MCF 10A (cell line): ENCODE measurements at places on chromosomes 13 and 19. TPM values are rescaled to one million over a fixed set of nuclear protein-coding genes. Genes with fewer than 3 reads are reported as not detected.

DNA sequence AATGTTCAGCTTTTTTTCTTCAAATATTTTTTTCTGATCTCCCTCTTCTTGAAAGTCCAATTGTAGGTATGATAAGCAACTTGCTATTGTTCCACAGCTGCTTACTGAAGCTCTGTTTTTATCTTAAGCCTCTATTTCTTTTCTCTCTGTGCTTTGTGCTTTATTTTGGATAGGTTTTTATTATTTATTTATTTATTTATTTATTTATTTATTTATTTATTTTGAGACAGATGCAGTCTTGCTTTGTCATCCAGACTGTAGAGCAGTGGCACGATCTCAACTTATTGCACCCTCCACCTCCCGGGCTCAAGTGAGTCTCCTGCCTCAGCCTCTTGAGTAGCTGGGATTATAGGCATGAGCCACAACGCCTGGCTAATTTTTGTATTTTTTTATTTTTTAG, 199.4 kb downstream of the KLF12 start:
- no peak for DNase-seq

DNA sequence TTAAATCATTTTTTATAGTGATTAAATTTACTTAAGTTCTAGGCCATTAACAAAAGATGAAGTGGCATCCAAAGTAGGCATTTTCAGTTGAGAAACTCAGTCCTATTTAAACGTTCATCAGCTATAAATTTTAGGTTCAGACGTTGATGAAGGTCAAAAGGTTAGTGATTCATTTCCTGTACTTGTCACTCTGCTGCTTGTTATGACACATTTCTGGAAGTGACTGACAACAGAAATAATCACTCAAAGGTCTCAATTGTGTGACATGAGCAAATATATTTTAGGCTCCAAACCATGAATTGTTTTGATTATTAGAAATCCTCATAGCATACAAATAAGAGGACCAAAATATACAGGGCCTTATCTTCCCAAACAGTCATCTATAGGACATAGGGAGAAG, 10.3 kb upstream of the EDNRB start:
- peak; percentile 42 for DNase-seq

DNA sequence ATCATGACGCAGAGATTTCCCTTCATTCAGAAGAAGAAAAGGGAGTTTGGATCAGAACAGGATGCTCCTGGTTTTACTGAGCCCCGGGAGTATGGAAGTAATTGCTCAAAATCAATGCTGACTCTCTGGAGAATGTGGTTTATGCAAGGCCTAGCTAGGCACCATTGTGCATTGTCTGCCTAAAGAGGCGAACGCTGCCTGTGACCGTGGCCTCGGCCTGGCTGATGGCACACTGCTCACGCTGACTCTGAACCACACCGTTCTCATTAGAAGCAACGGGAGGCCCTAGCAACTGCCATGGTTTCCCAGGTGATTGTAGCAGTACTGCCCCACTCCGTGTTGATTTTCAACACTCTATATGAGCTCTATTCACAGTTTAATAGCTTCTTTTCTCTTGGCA, 41.7 kb upstream of the UBL3 start:
- no peak for DNase-seq

GRCh38 chr13:46359714-46360113, 27.3 kb downstream of the RUBCNL start:
- DNase-seq, result no peak

GRCh38 chr13:94479616-94480015, at the start of gene DCT:
DCT (minus strand) TSS chr13:94479682; CDS start chr13:94479255, 427 bp downstream.
- DNase-seq, result no peak

- no peak for DNase-seq
These were observed 16.4 kb downstream of the ZNF814 start for GRCh38 chr19:57872450-57872849.

DNA sequence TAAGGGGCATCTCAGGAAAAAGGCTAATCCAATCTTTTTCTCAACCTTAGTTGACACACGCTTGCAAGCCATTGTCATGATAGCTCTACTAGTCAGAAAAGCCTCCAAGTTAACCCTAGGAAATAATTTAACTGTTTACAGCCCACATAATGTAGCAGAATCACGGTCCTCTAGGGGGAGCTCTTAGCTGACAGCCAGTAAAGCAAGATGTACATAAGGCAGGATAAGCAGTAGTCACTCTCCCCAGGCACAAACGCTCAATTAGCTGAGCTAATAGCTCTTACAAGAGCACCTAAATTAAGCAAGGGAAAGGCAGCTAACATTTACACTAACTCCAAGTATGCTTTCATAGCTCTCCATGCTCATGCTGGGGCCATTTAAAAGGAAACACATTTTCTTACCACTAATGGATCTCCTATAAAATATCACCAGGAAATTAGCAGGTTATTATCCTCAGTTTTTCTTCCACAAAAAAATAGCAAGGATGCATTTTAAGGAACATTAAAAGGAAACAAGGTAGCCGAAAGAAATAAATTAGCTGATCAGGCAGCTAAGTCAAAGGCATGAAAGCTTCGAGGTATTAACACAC, 33.7 kb upstream of the ZSCAN5A start:
- peak; percentile 20 for DNase-seq

DNA sequence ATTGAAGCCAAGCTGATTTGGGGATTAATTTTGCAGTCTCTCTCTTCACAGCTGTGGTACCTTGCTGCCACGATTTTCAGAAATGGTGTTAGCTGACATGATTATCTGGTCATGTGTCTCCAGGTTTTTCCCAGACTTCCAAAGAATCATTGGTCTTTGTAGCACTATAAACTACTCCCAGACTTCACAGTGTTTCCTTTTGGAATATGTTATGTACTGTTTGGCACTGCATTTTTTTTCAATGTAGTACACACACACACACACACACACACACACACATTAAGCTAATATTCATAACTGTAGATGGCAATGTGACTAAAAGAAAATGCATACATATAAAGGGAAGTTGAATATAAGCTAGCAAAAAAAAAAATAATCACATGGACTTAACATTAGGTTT, 856.6 kb upstream of the SPRY2 start:
- no peak for DNase-seq

DNA sequence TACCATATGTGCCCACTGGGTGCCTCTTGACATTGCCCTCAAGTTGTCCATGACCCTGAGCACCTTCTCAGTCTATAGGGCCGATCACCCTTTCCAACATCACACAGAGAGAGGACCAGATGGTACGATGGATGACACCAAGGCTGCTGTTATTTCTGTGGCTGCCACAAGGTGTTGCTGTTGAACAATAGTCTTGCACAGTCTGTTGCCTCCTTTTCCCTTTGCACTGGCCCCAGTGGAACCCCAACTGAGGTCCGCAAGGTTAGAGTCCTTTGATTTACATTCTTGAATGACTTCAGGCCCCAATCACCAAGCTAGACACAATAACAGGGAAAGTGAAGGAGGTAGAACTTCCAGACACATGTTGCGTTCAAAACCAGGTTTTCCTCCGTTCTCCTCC, 52.0 kb downstream of the TINCR start:
- no peak for DNase-seq

DNA sequence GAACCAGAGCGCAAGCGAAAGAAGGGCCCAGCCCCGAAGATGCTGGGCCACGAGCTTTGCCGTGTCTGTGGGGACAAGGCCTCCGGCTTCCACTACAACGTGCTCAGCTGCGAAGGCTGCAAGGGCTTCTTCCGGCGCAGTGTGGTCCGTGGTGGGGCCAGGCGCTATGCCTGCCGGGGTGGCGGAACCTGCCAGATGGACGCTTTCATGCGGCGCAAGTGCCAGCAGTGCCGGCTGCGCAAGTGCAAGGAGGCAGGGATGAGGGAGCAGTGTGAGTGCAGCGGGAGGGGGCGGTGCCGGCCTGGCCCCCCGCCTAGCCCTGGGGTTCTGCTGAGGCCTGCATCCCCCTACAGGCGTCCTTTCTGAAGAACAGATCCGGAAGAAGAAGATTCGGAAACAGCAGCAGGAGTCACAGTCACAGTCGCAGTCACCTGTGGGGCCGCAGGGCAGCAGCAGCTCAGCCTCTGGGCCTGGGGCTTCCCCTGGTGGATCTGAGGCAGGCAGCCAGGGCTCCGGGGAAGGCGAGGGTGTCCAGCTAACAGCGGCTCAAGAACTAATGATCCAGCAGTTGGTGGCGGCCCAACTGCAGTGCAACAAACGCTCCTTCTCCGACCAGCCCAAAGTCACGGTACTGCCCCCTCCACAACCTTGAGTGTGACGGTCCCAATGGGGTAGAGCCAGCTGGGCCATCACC, 2.1 kb downstream of the NR1H2 start:
- DNase-seq, result no peak

DNA sequence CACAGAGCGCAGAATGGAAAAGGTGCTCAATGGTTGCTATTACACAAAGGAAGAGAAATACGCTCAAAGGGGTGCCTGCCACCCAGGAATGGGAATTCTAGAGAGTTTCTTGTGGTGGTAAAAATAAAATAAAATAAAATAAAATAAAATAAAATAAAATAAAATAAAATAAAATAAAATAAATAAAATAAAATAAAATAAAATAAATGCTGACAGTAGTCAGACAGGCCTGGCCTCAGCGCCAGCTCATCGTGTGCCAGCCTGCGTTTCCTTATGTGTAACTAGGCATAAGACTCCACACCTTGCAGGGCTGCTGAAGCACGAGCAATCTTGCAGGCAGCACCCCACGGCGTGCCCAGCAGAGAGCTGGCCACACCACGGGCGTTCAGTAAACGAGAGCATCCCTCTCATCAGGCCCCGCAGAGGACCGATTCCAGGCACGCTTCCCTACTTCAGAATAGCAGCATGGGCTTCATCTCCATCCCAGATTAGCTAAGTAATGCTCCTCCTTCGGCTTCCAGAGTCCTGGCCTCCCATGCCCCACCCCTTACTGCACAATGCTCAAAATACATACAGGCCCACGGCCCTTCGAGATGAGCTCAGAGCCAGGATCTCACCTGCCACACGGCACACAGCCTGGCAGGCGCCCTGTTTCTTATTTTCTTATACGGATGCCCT, 5.6 kb downstream of the NAPA start:
- DNase-seq, result no peak

GRCh38 chr19:13164343-13165161, 14.3 kb downstream of the IER2 start:
- peak; percentile 82 for DNase-seq

- no peak for DNase-seq
These were observed 239.7 kb downstream of the MTUS2 start for GRCh38 chr13:29059800-29060199.

DNA sequence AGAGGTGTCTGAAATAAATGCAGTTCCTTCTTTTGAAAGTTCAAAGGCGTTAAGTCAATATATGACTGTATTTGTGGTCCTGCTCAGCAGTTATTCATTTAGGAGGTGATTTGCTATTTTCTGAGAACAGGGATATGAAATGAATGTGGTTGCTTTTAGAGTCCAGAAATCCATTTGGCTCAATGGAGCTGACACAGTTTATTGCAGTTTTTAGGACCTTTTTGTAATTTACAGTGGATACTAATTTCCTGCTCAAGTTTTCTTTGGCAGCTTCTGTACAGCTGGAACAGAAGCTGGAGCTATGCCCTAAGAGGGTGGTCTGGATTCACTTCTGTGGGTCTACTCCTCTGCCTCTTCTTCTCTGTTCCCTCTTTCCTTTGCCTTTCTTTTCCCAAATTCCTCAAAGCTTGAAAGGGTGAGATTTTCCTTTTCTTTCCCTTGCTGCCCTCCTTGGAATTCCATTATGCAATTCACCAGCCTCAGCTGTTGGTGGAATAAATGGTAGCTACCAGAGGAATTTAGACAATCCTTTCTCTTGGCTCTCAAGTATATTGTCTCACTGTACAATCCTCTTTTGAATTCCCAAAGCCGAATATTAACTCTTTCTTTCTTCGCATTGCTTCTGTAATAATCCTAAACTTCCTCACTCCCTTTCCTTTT, 39.9 kb downstream of the ITGBL1 start:
- DNase-seq, result no peak

GRCh38 chr19:6769006-6769619, 1.9 kb upstream of the SH2D3A start:
- peak; percentile 51 for DNase-seq

DNA sequence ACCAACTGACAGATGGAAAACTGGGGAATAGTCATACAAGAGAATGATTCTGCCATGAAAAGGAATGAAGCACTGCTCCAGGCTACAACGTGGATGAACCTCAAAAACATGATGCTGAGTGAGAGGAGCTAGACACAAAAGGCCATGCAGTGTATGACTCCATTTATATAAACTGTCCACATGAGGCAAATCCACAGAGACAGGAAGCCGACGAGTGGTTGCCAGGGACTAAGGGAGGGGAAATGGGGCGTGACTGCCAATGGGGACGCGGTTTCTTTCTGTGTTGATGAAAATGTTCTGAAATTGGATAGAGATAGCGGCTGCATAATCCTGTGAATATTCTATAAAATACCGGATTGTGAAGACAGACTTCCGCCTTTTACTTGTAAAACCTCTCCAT, 10.2 kb downstream of the SMIM7 start:
- no peak for DNase-seq

DNA sequence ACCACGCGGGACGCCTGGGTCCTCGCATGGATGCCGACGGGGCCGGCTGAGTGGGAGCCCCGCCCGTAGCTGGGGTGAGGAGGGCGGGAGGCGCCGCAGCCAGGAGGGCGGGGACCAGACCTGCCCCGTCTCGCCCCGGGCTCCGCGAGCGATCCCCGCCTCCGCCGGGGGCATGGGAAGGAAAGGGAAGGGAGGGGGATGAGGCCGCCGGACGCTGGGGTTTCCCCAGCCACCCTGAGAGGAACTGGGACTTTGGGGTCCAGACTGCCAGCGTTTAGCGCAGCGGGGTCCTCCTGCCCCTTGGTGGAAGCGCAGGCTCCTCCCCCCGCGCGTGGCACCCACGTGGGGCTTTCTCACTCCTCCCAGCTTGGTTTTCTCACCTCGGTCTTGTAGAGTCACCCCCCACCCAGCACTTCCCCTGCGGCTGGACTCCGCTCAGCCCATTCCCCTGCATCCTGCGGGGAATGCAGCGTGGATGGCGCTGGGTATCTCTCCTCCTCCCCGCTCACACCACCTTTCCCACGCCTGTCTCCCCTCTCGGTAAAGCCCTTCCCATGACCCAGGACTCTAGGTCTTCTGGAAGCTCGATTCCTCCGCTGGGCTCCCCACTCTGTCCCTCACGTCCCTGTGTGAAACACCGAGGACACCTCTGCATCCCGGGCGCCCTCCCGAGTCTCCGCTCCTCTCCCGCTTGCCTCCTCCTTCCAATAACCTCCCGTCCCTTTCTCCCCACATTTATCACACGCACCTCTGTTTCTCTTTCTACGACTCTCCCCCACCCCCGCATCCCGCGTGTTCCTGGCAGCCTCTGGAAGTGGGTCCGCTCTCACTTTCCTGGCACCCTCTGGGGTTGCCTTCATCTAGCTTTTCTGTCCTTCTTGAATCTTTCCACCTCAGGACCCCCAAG, 2.1 kb downstream of the TGFB1 start:
- peak; percentile 41 for DNase-seq

The ATP11A gene
- total RNA-seq, result 41.2 and 42.7 TPM in 2 replicates

The ACP7 gene
- total RNA-seq, result not detected in 2 replicates

The IL27RA gene
- total RNA-seq, result 1.7 and 2.7 TPM in 2 replicates

The C3 gene
- 842 and 872 TPM in 2 replicates for total RNA-seq

The SRRM5 gene
- total RNA-seq, result 0.28 and 0.88 TPM in 2 replicates

The TCF3 gene
- 79.7 and 100 TPM in 2 replicates for total RNA-seq
